ENCODE measurements at places on chromosomes 6 and 20.
A peak's percentile ranks its signal among the peaks of the same experiment; 100 is the strongest.

DNA sequence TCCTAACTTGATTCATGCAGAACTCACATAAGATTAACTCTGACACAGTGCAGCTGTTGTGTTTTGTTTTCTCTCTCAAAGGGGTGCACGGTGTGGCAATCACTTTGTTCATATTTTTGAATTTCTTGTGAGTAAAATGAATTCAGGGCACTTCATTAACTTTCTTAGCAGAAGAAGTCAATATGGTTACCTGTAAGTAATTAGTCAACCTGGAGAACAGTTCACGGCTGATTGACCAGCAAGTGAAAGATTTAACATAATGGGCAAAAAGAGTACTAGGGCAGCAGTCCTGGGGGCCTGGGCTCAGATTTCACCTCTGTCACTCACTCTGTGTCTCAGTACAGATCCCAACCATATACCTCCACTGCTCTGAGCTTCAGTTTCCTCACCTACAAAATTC, 102.4 kb upstream of the SPTLC3 start:
- no peak for DNase-seq

GRCh38 chr6:114064862-114065261, 93.9 kb upstream of the HDAC2 start:
- no peak for DNase-seq

DNA sequence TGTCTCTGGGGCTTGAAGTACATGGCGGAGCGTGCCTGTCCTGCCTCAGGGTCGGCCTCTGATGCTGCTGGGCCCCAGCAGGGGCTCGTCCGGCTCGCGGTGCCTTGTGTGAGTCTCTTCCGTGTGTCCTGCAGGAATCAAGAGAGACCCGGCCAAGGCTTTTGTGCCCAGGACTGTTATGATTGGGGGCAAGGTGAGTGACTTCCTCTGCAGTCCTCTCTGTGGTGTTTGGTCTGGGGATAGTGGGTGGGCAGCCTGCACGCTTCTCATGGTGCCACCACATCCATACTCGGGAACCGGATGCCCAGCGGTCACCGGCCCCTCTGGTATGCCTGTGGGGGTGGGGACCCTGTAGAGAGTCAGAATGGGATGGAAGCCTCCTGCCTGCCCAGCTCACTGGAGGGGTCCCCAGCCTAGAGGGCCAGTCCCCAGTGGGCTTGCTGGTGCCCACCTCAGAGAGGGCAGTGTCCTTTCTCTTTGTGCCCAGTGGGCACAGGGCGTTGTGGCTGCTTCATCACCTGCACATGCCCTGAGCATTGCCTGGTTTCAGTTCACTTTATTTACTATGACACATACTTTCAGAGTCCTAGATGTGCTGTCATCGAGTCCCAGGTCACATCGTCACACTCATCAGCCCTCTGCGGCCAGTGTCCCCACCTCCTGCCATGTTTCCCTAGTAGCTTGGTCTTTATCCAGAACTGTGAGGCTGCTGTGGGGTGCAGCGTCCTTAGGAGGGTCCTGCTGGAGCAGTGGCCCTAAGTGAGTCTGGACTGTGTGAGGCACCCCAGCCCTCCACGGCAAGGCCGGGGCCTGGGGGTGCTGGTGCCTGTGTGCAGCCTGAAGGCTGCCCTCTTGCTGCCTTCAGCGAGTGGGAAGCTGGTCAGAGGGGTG, 40.7 kb downstream of the PYGB start:
- no peak for DNase-seq

GRCh38 chr6:150600010-150600300, 270 bp downstream of the PLEKHG1 start:
- no peak for DNase-seq

- peak; percentile 89 for DNase-seq
Measured at GRCh38 chr6:30686009-30686907, at the start of gene PPP1R18. PPP1R18 (minus strand) TSS chr6:30686645; CDS start chr6:30686018, 627 bp downstream.

DNA sequence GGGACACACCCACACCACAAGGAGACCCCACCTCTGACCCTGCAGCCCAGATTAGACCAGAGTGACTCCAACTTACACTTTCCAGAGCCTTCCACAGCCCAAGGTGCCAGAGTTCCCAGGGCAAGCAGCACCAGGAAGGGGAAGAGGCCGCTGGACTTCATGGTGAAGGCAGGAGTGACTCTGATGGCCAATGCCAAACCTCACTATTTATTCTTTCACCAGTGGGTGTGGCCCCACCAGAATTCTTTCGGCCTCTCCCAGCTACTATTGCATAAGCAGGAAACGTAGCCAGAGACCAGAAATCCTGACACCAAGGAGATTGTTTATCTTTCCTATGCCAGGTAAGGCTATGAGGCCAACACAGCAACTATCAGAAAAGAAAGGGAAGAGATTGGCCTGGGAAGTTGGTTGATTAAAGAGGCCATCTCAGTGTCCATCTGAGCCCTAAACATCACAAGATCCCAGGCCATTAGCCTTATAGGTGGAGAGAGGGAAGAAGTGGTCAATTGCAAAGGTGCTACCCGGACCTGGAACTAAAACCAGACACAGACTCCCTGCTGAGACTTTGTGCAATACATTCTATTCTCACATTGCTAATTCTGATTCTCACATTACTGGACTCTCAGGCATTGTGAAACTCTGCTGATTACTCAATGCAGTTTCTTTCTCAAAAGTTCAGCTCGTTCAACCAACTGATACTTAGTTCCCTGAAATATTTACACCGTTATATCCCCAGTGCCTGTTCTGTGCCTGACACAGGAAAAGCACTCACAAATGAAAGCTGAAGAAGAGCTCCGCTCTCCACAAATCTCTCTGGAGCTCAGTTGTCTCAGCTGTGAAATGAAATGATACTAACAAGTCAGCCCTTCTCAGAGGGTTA, at the start of gene SLPI:
SLPI (minus strand) TSS at position 182 of the 880 bp plus-strand sequence; CDS start at position 161, 21 bp downstream.
- DNase-seq, result no peak

GRCh38 chr6:21588481-21589351, 4.8 kb upstream of the SOX4 start:
- no peak for DNase-seq

Measured in activated T-cell treated with anti-CD3 and anti-CD28 coated beads, Interleukin-2, amount 50 U/mL, for 24 hours (primary cell).